ENCODE measurements at places on chromosomes 4 and X.

- DNase-seq = no peak
Measured at GRCh38 chr4:82903737-82904136, 3.2 kb downstream of the THAP9 start.

GRCh38 chr4:35709080-35709479 is 535.2 kb downstream of the ARAP2 start:
- no peak for DNase-seq

GRCh38 chrX:79176028-79176427 is 31.5 kb downstream of the GPR174 start:
- no peak for DNase-seq

DNA sequence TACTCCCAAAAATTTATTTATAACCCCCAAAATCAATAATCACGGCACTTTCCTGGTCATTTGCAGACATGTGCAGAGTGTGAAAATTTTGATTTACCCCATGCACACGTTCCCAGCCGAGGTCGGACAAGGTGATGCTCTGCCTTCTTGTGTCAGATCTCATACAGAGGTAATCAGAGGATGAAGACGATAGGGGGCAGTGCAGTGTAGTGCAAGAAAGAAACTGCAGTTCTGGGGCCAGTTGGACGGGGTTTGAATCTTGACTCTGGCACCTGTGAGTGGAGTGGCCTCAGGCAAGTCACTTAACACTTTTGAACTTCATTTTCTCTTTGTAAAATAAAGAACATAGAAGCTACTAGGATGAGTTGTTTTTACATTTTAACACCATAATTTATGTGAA is 88.4 kb downstream of the FRMPD3 start:
- DNase-seq = no peak

DNA sequence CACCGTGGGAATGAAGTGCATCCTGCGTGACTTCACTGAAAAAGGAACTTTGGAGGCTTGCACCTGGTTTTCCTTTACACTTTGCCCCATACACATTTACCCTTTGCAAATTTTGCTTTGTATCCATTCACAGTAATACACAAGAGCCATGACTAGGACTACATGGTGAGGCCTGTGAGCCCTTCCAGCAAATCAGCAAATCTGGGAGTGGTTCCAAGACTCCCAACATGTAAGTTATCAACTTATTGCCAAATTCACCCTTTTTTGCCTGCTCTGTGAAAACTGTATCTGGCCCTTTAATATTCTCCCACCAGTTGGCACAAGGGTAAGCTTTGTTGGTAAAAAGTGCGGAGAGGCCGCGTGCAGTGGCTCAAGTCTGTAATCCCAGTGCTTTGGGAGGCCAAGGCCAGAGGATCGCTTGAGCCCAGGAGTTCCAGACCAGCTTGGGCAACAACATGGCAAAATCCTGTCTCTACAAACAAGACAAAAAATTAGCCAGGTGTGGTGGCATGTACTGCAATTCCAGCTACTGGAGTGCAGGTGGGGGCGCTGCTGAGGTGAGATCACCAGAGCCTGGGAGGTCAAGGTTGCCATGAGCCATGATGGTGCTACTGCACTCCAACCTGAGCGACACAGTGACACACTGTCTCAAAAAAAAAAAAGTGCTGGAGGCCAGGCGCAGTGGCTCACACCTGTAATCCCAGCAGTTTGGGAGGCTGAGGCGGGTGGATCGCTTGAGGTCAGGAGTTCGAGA is 5.0 kb downstream of the PRMT9 start:
- DNase-seq = no peak

- DNase-seq = no peak
Measured at GRCh38 chr4:99615170-99615820, 40.7 kb downstream of the MTTP start.

- DNase-seq = no peak
Measured at GRCh38 chr4:120540625-120541024, 381.9 kb downstream of the PRDM5 start.

Data from astrocyte of the cerebellum (primary cell).